ENCODE measurements at places on chromosomes 7 and 10.

DNA sequence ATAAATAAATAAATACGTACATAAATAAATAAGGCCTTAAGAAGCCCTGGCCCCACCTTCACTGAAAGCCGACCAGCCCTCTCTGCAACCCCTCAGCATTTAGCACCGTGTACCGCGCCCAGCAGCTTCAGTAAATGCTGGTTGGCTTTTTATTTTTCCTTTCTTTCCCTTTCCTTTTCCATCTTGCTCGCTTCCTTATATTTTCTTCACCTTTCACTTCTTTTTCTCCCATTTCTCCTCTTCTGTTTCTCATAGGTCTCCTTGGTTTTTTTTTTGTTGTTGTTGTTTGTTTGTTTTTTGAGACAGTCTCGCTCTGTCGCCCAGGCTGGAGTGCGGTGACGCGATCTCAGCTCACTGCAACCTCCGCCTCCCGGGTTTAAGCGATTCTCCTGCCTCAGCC is 11.2 kb downstream of the ZAN start:
- no peak for DNase-seq

DNA sequence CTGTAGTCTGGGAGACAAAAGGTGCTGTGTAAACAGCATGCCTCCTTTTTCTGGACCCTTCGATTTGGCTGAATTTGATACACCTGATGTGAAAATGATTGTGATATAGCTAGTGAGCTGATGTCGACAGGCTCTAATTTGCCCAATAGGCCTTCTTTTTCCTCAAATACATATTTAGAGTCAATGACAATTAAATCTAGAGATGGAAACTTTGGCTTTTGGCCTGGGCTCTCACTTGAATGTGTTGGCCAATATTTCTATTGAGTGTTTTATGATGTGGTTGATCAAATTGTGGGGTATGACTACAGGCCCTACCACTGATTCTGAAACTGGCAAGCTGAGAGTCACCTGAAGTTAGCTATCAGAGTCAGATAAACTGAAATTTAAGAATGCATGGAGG is 151.8 kb upstream of the MEOX2 start:
- no peak for DNase-seq

GRCh38 chr10:82378146-82378545 is 503.2 kb downstream of the NRG3 start:
- DNase-seq = no peak

- no peak for DNase-seq
Measured at GRCh38 chr7:138435231-138435919, 24.7 kb upstream of the TRIM24 start.

GRCh38 chr10:33709008-33709753 is 374.7 kb upstream of the NRP1 start:
- no peak for DNase-seq

DNA sequence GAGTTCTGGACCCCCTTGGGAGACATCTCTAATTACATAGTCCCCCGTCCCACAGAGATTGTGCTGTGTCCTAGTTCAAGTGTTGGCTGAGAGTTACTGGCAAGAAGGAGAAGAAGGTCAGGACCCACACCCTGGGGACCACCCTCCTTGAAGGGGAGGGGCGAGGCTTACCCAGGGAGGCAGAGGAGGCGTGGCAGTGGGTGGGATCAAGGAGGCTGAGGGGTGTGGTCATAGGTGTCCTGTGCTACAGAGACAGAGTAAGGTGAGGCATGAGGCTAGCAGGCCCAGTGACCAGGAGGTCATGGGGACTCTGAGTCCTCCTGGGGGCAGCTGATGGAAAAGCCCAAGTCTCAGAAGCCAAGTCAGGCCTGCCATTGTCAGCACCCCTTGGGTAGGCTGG is 29.4 kb upstream of the ADCYAP1R1 start:
- DNase-seq = no peak

DNA sequence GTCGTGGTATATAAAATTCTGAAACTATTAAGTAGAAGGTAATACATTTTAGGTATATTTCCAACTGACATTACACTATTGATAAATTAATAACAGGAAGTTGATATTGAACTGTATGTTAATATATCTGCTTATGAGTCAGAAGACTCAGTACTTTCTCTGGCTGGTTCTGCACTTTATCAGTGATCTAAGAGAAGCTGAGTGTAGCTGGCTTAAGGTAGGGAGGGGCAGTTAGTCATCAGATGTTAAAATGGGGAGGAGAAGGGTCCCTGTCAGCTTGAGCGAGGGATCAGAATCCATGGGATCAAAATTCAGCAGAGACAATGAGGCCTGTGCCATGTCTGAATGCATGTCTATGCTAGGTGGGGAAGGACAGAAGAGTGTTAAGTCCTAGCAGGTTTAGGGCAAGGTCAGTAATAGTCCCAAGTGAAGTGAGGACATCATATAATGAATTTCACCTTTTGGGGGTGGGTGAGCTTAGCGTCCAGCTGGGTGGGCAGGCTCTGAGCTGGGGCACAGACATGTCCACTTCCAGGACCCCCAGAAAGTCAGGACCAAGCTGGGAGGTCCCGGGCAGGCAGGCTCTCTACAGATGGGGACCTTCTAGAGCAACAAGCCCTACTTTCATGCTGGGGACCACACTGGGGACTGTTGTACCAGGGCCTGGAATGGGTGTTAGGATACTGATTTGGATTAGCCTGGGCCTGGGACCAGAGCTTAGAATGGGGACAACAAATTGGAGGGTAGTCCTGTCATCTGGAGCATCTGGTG is 82.9 kb downstream of the WDFY4 start:
- DNase-seq = no peak

DNA sequence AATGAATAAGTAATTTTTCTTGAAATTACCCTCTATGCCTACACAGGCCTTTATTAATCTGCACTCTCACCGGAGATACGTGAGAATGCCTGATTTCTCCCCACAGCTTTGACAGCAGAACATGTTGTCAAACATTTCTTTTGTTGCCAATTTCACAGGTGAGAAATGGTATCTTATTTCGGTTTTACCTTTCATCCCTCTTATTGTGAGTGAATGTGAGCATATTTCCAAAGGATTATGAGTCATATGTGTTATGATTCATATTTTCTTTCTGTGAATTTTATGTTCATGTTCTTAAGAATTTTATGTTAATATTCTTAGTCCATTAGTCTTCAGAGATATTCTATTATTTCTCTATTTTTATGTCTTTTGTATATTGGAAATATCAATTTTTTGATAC is 965.1 kb downstream of the CCSER2 start:
- no peak for DNase-seq

DNA sequence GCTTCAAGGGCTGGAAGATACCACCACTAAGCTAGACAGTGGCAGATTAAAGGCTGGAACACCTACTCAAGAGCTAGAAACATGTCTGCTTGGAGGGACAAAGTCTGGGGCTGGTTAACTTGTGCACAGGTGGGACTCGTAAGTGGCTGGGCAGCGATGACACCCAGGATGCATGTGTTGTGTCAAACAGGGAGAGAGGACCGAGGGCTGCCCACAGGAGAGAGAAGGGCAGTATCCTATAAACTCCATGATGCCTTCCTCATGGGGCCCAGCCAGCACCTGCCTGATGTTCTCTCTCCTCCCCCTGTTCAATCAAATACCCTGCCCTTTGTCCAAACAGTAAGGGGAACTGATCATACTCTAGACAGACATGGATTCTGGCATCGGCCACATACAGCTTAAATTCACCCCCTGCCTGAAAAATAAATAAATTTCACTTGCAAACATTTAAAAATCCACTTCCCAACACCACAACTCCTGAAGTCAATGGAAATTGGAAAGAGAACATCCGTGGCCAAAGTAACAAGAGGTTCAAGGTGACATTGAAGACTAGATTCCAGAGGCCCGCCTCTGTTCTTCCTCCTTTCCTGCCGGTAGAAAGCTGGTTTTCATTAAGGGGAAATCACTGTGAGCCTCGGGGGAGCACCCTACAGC is 50.6 kb downstream of the CHST15 start:
- DNase-seq = no peak

DNA sequence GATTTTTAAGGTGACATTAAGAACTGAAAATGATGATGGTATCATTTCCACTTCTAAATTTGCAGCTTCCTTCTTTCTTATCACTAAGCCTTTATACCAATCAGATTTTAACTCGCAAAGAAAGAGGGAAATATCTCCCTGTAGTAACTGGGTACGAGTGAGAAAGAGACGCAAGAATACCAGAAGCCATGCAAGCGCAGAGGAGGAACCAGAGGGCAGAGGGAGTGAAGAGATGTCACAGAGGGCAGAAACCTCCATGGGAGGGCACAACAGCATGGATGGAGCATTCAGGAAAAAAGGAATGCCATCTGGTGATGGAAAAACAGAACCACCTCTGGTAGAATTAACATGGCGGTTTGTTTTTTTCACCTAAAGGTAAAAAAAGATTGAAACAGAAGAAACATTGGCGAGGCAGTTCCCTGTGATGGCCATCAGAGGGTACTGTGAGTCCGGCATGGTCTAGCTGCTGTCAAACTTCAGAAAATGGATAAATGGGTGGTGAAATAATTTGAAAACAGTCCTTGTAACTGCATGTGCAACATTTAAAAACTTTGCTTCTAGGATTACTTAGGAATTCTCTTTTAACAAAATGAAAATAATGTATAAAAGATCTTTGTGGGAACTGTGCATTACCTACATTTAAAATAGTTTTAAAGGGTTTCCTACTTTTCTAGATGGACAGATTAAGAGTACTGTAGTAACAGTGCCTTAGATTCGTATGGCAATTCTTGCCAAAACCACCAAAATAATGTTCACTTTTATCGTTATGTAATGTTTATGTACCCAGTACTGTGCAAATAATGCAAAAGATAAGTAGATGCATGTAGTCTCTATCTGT is 91.8 kb downstream of the ARHGAP12 start:
- DNase-seq = no peak

DNA sequence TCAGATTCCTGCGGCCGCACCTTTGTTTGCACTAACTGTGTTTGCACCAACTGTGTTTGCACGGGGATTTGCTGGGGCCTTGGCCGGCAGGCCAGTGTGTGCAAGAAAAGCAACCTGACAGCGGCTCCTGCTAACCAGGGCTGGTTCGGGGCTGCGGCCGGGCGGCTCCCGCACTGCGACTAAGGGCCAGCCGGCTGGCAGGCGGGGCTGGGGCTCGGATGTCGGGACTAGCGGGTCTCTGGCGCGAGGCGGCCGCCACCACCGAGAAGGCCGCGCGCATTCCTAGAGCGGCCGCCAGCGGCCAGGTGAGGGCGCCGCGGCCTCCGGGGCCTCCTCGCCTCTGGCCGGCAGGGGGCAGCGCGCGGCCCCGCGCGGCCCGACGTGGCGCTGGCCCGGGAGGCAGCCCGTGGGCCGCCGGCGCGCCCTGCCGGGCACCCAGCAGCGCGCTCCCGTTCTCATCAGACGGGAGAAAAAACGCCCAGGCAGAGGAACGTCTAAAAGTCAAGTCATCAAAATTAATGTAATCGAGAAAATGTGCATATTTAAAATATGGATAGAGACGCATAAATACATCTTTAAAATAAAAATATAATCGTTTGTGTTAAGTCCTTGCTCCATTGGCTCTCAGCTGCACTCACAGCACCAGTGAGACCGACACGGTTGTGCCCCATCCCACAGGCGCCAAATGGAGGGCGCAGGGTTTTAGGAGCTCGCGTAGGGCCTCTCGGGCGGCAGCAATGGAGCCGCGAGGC is 38.5 kb downstream of the ZNF777 start:
- peak; percentile 79 for DNase-seq

- no peak for DNase-seq
Measured at GRCh38 chr7:150748376-150748775, 11.2 kb downstream of the GIMAP5 start.

GRCh38 chr7:66452165-66452564 is 176.5 kb upstream of the KCTD7 start:
- no peak for DNase-seq

- DNase-seq = peak; percentile 41
Measured at GRCh38 chr7:101315336-101315735, 6.3 kb downstream of the IFT22 start.

GRCh38 chr7:30344513-30344912 is 60.1 kb downstream of the ZNRF2 start:
- no peak for DNase-seq

DNA sequence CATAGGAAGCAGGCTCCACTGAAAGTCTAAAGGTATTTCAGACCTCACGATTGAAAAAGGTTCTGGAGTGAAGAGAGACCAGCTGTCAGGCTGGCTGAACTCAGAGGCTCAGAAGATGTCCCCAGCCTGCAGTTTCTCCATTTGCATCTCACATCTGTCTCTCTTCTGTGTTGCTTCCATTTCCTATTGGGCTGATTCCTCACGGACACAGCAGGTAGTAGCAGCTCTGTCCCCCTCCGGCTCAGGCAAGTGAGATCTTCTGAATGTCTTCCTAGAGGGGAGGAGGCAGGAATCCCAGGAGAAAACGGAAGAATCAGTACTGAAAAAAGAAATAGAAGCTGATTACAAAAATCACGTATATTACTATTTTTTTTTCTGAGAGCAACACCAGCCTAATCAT is 274.1 kb upstream of the COBL start:
- DNase-seq = no peak

DNA sequence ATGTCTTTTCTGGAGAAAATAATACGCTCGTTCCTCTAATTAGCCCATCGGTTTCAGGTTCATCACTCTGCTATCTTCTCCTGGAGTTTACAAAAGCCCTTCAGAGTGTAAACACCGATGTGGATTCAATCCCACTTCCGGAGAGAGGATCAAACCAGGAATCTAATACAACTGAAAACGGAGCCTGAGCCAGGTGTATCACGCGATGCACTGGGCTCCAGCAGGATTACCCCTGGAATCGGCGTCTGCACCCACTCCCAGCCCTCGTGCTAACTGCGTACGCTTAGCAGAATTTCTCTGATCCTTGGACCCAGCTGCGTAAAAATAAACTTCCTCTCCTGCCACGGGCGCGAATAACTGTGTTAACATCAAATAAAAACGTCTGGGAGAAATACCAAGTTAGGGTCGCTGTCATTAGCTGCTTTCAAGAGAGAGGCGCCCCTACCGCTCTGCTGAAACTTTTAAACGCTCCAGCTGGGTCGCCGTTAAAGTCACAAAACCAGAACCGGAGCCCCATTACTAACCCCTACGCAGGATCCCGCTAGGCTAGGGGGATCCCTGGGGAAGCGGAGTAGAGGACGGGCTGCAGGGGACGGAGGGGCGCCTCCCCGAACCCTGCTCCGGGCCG is 502 bp downstream of the ZNF3 start:
- no peak for DNase-seq

DNA sequence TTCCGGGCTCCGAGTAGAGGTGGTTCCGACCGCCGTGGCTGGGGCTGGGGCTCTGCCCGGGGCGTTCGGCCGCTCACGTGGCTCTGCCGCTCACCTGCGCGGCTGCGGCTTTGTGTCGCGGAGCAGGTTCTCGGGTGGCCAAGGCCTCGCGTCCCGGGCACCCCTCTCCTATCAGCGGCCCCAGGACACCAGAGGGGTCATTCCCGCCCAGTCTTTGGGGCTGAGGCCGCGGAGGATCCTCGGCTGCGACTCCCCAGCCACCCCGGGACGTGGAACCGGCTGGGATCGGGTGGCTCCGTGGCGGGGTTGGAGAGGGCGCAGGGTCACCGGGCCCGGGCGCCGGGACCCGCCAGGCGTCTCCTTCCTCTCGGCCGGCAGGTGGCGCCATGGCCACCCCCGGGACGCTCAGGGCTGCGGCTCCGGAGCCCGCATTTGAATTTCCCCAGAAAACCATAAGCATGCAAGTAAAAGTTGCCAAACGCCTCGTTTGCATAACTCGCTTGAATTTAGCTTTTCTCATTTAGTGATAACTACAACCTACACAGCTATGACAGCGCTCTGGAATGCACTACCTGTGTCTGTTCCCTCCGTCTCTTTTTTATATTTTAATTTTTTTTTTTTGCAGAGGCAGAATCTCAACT is 1.2 kb downstream of the COL26A1 start:
- DNase-seq = peak; percentile 60
